ENCODE measurements at places on chromosomes 3 and 15. TPM values are rescaled to one million over a fixed set of nuclear protein-coding genes. Genes with fewer than 3 reads are reported as not detected.

ST3GAL6 gene
- total RNA-seq, result not detected

IGF1R gene
- 28.6 TPM for total RNA-seq

GNAT1 gene
- not detected for total RNA-seq

FEZF2 gene
- total RNA-seq, result not detected

STX19 gene
- not detected for total RNA-seq

NPAP1 gene
- not detected for total RNA-seq

DNA sequence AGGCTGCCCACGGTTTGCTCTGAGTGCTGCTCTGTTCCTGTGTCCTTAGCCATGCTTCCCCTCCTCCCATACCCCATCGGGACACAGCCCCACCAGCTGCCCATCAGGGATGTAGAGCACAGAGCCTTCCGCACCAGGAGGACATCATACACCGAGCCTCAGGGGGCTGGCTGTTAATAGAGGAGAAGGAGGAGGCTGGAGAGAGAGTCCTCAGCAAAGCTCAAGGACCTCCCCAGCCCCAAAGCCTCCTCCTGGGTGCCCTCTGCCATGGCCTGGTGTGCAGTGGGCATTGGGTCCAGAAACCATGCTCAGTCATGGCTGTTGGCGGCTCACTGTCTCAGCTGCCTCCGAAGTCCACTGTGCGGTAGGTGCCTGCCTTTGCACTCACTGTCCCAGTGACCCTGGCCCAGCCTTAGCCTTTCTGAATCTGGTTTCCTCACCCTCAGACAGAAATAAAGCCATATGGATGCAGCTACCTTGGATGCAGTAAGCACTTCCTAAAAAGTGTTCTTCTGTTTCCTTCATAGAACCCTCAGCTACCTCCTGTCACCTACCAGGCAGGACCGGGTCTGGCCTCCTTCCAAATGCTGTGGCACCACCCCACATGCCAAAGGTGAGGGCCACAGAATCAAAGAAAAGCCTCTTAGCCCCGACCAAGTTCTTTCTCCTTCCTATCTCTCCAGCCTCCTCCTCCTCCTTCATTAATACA is 53.9 kb downstream of the ACAD9 start:
- no peak for DNase-seq

- no peak for DNase-seq
These were observed 90.7 kb downstream of the ATP8B4 start for GRCh38 chr15:50028326-50028725.

DNA sequence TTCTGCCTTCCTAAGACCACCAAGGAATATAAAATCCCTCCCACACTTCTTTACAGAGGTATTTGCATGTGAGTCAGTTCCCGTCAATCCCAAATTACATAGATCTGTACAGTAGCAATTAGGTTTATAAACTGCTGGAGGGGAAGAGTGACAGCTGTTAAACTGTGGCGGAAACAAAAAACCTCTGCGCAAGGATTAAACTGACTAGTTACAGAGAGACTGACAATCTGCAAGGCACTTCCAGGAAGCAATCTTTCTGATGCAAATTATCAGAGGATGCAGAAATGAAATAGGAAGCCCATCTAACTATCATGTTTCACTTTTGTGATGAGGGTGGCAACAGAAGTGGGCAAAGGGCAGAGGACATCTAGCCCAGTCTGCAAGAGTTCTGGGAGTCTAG is 150.4 kb downstream of the RTP4 start:
- DNase-seq, result no peak

DNA sequence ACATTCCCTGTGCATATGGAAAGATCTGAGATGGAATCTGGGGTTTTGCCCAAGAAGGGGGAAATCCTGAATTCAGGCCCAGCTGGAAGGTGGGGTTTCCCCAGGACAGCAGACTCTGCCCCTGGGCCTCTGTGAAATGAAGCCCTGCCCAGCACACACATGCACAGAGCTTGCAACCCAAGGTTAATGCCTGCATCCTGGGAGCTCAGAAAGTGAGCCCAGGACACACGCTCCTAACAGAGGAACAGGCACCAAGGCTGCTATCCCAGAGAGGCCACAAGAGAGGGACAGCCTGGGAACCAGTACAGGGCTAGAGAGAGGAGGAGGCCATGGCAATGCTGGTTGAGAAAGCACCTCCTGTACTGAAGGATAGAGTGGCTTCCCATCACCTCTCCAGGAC is 16.1 kb downstream of the SEMA5B start:
- DNase-seq, result no peak

DNA sequence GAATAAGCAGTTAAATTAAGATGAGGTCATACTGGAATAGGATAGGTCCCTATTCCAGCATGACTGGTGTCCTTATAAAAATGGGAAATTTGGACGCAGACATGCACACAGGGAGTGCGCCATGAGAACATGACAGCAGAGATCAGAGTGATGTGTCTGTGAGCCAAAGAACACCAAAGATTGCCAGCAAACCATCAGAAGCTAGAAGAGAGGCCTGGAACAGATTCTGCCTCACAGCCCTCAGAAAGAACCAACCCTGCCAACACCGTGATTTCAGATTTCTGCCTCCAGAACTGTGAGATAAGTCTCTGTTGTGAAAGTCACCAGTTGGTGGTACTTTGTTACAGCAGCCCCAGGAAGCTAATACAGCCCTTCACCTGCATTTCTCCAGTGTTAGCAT is 34.7 kb downstream of the EPHB1 start:
- DNase-seq, result no peak
